Ovary (tissue), 10 donors: ENCODE measurements at places on chromosomes 4 and X. TPM values are rescaled to one million over a fixed set of nuclear protein-coding genes. Genes with fewer than 3 reads are reported as not detected.

The ADH7 gene
- not detected for total RNA-seq

The MID1 gene
- total RNA-seq = 17.0 TPM

The ARX gene
- 110 TPM for total RNA-seq

The CSAG3 gene
- not detected for total RNA-seq

The CT55 gene
- not detected for total RNA-seq

DNA sequence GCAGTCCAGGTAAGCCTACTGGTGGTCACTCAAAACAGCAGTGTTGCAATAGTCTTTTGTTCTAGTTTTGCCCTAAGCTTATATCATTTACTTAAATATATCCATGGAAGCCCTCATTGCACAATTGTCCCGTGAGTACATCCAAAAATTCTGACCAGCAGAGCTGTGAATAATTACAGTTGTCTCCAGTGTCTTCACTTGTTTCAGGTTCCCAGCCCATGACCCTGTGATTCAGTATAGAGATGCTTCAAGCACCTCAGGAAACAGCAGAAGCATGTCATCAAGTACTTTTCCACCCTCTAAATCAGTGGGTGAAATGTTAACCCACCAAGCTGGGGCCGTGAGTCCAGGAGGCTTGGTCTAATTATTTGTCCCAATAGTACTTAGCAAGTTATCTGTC, 214.9 kb upstream of the RPS6KA3 start:
- no peak overlapping the region for H3K4me3 ChIP-seq
- no peaks in the 10 kb centered on the region for H3K4me1 ChIP-seq
- H3K27me3 ChIP-seq = no peaks in the 10 kb centered on the region
- H3K27ac ChIP-seq = no peak overlapping the region

GRCh38 chr4:62170235-62170634, 970.1 kb downstream of the ADGRL3 start:
- no peaks in the 10 kb centered on the region for H3K36me3 ChIP-seq
- no peak overlapping the region for H3K27ac ChIP-seq
- no peak overlapping the region for H3K4me3 ChIP-seq
- no peaks in the 10 kb centered on the region for H3K4me1 ChIP-seq
- no peaks in the 10 kb centered on the region for H3K27me3 ChIP-seq
- no peak for DNase-seq

DNA sequence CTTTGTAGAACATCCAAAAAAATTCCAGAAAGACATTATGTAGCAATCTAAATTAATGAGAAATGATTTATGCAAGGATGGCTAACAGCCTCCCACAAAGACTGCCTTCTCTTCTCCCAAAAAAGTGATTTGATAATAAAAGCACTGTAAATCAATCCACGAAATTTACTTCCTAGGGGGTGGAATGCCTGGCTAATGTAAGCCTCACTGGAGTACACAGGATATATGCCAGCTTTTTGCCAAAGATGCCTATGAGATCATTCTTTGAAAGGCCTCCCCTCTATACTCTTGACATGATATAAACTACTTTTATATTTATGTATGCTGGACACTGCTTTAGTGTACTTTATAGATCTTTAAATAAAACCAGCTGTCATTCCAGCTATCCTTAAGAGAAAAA, 211.1 kb downstream of the ADAMTS3 start:
- DNase-seq = no peak
- H3K4me1 ChIP-seq = no peaks in the 10 kb centered on the region
- H3K27me3 ChIP-seq = no peaks in the 10 kb centered on the region
- no peaks in the 10 kb centered on the region for H3K36me3 ChIP-seq
- H3K4me3 ChIP-seq = no peak overlapping the region

DNA sequence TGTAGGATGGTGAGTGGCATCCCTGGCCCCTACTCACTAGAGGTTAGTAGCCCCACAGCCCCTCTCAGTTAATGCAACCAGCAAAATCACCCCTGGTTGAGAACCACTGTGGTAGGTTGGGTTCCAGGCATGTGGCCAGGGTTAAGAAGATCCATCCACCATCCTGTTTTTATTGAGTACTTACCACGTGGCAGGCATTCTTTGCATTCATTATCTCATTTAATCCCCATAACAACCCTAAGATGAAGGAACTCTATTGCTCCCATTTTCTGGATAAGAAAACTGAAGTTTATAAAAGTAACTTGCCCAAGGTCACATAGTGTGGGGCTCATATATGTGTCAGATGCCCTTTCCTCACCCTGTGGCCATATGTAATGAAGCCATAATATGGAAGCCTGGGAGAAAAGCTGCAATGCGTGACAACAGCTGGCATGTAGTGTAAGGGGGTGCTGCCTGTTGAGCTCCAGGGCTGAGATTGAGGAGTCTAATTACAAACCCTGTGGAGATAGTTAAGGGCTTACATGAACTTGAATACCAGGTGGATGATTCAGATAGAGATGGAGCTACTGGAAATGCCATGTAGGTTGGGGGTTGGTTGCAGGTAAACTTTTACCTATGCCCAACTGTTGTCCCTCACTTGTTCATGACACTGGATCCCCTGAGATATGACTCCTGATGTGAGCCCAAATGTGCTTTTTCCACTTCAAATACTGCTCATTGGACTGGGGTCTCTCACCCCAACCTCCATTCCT, 100.2 kb upstream of the PGRMC2 start:
- peak overlapping the region; percentile 73 for H3K27ac ChIP-seq
- H3K36me3 ChIP-seq = no peaks in the 10 kb centered on the region
- DNase-seq = no peak
- no peak overlapping the region for H3K4me3 ChIP-seq

DNA sequence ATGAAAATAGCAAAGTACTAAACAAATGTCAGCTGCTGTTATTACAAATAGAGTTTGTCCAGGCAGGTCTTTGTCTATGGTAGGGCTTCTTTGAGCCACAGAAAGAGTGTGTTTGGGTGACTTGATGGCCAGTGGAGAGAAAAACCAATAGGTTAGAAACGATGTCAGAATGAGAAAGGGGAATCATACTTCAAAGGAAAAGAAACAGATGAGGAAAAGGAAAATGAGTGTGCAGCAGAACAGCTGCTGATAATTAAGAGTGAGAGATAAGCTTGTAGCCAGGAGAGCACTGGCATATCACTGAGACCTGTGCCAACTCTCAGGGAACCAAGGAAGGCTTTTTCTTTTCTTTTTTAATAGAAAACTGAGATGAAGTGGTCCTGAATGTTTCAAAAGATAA, 257.2 kb downstream of the ARHGAP24 start:
- H3K27ac ChIP-seq = no peak overlapping the region
- peaks cover 1% of the 10 kb centered on the region for H3K4me1 ChIP-seq
- H3K36me3 ChIP-seq = no peaks in the 10 kb centered on the region
- no peaks in the 10 kb centered on the region for H3K27me3 ChIP-seq
- DNase-seq = no peak
- H3K4me3 ChIP-seq = no peak overlapping the region

- H3K27me3 ChIP-seq = no peaks in the 10 kb centered on the region
- no peaks in the 10 kb centered on the region for H3K4me1 ChIP-seq
- DNase-seq = no peak
- H3K27ac ChIP-seq = no peak overlapping the region
Observed at GRCh38 chr4:105329081-105329480, 144.8 kb downstream of the PPA2 start.

DNA sequence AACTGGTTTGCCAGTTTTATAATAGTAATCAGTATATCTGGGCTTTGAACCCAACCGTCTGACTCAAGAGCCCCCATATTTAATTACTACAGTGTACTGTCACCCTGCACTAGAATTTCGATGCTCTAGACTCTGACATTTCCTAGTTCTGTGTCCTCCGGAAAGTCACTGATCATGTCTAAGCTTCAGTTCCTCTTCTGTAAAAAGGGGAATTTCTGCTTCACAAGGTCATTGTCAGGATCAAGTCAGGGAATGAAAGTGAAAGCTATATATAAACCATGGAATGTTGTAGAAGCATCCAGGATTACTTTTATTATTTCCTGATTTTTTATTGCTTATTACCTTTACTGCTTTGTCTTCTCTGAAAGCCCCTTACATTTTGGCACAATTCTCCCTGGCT, 4.0 kb upstream of the KCNIP4 start:
- H3K27ac ChIP-seq = no peak overlapping the region
- no peaks in the 10 kb centered on the region for H3K36me3 ChIP-seq
- no peak overlapping the region for H3K4me3 ChIP-seq
- DNase-seq = no peak

DNA sequence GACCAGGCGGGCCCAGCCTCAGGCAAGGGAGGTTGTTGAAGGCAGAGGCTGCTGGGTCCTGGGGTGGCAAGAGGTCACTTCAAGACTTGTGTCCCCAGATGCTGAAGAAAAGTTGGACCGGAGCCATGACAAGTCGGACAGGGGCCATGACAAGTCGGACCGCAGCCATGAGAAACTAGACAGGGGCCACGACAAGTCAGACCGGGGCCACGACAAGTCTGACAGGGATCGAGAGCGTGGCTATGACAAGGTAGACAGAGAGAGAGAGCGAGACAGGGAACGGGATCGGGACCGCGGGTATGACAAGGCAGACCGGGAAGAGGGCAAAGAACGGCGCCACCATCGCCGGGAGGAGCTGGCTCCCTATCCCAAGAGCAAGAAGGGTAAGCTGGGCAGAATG, 4.4 kb downstream of the PQBP1 start:
- no peaks in the 10 kb centered on the region for H3K4me1 ChIP-seq
- no peak overlapping the region for H3K4me3 ChIP-seq
- no peaks in the 10 kb centered on the region for H3K36me3 ChIP-seq
- no peak for DNase-seq

GRCh38 chrX:129007631-129008030, 515.7 kb downstream of the SMARCA1 start:
- no peak overlapping the region for H3K4me3 ChIP-seq
- DNase-seq = no peak
- no peak overlapping the region for H3K27ac ChIP-seq
- H3K36me3 ChIP-seq = no peaks in the 10 kb centered on the region
- H3K4me1 ChIP-seq = no peaks in the 10 kb centered on the region
